GM23248 (cell line): ENCODE measurements at places on chromosomes 16 and 17. TPM values are rescaled to one million over a fixed set of nuclear protein-coding genes. Genes with fewer than 3 reads are reported as not detected.

GRCh38 chr16:48499923-48500381 lies 110.0 kb downstream of the N4BP1 start:
- H3K36me3 ChIP-seq = no peaks in the 10 kb centered on the region
- peaks cover 26% of the 10 kb centered on the region for H3K4me1 ChIP-seq
- peak; percentile 86 for DNase-seq
- H3K27ac ChIP-seq = peak overlapping the region; percentile 51
- no peaks in the 10 kb centered on the region for H3K27me3 ChIP-seq

- no peaks in the 10 kb centered on the region for H3K36me3 ChIP-seq
- H3K27ac ChIP-seq = no peak overlapping the region
- no peaks in the 10 kb centered on the region for H3K4me1 ChIP-seq
- DNase-seq = no peak
These were observed 450.4 kb downstream of the MAF start for GRCh38 chr16:79150151-79150550.

DNA sequence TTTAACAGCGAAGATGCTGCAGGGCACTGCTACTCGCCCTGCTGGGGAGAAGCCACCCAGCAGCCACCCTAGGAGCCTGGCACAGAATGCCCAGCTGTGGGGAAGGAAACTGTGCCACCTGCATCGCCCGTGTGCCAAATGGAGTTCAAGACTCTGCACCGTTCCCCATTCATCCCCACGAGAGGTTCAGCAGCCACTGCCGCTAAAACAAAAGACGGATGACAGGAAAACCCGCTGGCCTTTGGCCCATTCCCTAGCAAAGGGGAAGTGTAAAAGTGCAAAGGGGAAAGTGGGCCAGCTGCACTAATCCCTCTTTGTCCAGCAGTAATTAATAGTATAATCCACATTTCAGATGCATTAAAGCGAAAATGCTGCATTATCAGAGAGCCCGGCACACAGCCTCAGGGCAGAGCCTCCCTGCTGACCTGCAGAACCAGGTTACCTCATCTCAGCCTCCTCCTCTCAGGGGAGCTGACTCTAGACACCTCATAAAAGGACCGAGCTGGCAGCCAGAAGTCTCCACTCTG lies 37.7 kb downstream of the ZFHX3 start:
- H3K4me3 ChIP-seq = no peak overlapping the region
- no peak overlapping the region for H3K27ac ChIP-seq
- no peak for DNase-seq
- H3K27me3 ChIP-seq = no peaks in the 10 kb centered on the region
- no peaks in the 10 kb centered on the region for H3K36me3 ChIP-seq

DNA sequence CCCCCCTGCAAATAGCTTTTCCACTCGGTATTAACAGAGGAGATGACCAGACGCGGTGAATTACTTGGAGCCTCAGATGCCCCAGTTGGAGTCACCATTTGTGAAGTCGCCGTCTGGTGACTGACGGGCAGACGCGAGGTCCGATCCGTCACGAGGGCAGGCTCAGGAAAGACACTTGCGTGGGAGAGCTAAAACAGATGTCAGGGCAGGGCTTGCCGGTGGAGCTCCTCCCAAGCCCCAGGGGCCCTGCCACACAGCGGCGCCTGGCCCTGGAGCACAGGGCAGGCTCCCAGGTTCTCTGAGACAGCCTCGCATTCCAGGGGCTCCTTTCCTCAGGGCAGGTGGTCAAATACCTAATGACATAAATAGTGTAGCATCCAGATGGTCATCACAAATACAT lies 348.3 kb downstream of the C16orf95 start:
- no peaks in the 10 kb centered on the region for H3K36me3 ChIP-seq
- H3K27me3 ChIP-seq = peaks cover 31% of the 10 kb centered on the region
- no peak overlapping the region for H3K27ac ChIP-seq
- H3K4me1 ChIP-seq = no peaks in the 10 kb centered on the region

GRCh38 chr17:29107933-29108822 lies 65.2 kb downstream of the PIPOX start:
- peaks cover 3% of the 10 kb centered on the region; the same call in 1 of the 2 replicates for H3K36me3 ChIP-seq
- DNase-seq = no peak
- H3K27ac ChIP-seq = no peak overlapping the region
- H3K4me3 ChIP-seq = no peak overlapping the region
- H3K4me1 ChIP-seq = no peaks in the 10 kb centered on the region

DNA sequence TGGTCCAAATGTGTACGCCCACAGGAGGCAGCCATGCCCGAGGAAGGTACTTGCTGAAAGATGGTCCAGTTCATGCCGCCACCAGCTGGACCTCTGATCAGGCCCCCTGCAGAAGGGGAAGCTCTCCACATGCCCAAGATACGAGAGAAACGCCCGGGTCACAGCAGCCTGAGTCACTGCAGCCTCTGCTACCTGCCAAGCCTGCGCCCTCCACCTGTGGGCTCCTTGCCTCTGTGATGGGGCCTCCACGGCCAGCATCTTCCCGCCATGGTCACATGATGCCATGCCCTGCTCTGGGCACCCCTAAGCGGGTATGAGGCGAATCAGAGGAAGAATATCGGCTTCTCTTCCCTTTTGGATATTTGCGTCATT lies 13.7 kb upstream of the KREMEN2 start:
- no peak overlapping the region for H3K4me3 ChIP-seq
- 0 out of 2 replicates have a peak, but pooled peaks cover 7% of the 10 kb centered on the region for H3K36me3 ChIP-seq
- H3K27me3 ChIP-seq = peaks cover 14% of the 10 kb centered on the region
- no peaks in the 10 kb centered on the region for H3K4me1 ChIP-seq
- H3K27ac ChIP-seq = no peak overlapping the region
- no peak for DNase-seq

DNA sequence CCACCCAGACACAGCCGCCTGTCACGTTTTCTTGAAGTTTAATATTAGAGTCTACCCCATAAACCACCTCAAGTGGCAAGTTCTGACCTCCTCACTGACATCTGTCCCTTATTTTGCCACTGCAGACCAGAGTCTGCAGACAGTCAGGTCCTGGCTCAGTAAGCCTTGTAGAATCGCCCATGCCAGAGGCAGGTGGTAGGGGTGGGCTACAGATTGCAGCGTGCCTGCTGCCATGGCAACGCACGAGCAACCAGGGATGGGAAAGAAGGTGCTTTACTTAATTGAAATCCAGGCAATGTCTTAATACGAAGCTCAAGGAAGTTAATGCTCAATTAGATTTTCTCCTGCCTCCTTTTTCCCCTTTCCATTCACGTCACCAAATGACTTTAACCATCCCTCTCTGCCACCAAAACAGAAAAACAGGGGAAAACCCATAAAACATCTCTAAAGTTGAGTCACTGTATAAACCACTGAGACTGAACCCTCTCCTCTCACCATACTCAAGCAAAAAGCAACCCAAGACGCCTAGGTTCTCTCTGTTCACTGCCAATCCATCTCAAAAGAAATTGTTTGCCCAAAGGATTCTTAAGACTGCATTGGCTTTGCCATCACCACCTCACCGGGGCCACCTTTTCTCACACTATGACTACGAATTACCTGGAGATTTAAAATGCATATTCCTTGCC lies 228.8 kb downstream of the SLC39A11 start:
- H3K36me3 ChIP-seq = no peaks in the 10 kb centered on the region
- no peaks in the 10 kb centered on the region for H3K4me1 ChIP-seq
- H3K4me3 ChIP-seq = no peak overlapping the region
- DNase-seq = no peak

- no peaks in the 10 kb centered on the region for H3K36me3 ChIP-seq
- H3K27ac ChIP-seq = peak overlapping the region; percentile 78
- peak; percentile 82 for DNase-seq
These were observed 6.1 kb downstream of the IL21R start for GRCh38 chr16:27408012-27408601.

DNA sequence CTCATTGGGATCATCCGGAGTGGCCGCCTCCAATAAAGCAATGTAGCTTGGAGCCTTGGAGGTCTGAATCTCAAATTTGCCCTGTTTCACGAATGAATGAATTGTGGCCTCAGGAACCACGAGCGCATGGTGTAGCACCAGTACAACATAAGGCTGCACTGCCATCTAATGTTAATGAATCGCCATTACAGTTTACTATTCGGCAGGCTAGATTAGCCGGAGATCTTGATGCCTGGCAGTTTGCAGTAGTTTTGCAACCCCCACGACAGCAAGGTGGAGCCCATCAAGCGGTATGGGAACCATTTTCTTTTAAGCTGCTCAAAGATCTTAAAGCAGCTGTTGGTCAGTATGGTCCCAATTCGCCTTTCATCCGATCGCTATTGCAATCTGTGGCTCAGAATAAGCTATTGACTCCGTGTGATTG lies 18.8 kb downstream of the ALOX15B start:
- 0 out of 2 replicates have a peak, but pooled peaks cover 4% of the 10 kb centered on the region for H3K4me1 ChIP-seq
- no peaks in the 10 kb centered on the region for H3K36me3 ChIP-seq
- H3K27ac ChIP-seq = no peak overlapping the region
- H3K27me3 ChIP-seq = peaks cover 43% of the 10 kb centered on the region

GRCh38 chr17:81843713-81844326 lies 9.0 kb upstream of the PPP1R27 start:
- H3K4me1 ChIP-seq = no peaks in the 10 kb centered on the region
- H3K36me3 ChIP-seq = peaks cover 26% of the 10 kb centered on the region; the same call in 1 of the 2 replicates
- no peak overlapping the region; the same call in 1 of the 2 replicates for H3K27ac ChIP-seq
- DNase-seq = no peak
- no peaks in the 10 kb centered on the region for H3K27me3 ChIP-seq

DNA sequence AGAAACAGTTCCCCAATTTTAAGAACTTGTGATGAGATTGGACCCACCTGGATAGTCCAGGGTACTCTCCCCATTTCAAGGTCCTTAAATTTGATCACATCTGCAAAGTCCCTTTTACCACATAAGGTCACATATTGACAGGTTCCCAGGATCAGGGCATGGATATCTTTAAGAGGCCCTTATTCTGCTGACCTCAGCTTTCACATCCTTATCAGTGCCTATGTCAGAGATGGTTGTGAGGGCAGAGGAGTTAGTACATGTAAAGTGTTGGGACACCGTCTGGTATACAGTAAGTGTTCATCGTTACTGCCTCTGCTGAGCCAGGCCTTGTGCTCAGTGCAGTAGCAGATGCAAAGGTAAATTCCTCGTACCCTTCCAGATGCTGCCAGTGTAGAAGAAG lies 375.4 kb upstream of the ASIC2 start:
- no peak for DNase-seq
- no peak overlapping the region for H3K4me3 ChIP-seq
- H3K36me3 ChIP-seq = no peaks in the 10 kb centered on the region
- no peaks in the 10 kb centered on the region for H3K27me3 ChIP-seq
- H3K4me1 ChIP-seq = no peaks in the 10 kb centered on the region
- no peak overlapping the region for H3K27ac ChIP-seq

DNA sequence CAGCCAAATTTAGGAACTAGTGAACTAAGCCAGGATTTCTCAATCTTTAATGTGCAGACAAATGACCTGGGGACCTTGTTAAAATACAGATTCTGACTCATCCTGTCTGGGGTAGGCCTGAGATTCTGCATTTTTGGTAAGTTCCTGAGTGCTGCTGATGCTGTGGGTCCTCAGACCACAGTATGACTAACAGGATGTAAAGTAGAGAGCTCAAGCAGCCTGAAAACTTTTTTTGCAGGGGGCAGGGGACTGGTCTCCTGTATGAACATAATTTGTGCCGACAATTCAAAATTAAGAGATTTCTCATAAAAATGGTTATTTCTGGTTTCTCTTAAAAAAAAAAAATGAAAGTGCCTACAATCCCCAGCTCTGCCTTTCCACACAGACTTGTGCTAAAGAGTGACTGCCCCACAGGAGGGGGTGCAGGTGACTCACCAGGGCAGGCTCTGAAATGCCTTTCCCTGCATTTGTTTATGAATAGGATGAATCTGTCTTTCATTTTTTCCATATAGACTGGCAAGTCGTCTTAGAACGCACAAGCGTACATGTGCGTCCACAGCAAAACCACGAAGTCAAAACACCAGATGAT lies 271.5 kb downstream of the PHKB start:
- peak overlapping the region; percentile 43 for H3K4me3 ChIP-seq
- H3K4me1 ChIP-seq = peaks cover 24% of the 10 kb centered on the region
- H3K27me3 ChIP-seq = no peaks in the 10 kb centered on the region
- no peaks in the 10 kb centered on the region for H3K36me3 ChIP-seq

DNA sequence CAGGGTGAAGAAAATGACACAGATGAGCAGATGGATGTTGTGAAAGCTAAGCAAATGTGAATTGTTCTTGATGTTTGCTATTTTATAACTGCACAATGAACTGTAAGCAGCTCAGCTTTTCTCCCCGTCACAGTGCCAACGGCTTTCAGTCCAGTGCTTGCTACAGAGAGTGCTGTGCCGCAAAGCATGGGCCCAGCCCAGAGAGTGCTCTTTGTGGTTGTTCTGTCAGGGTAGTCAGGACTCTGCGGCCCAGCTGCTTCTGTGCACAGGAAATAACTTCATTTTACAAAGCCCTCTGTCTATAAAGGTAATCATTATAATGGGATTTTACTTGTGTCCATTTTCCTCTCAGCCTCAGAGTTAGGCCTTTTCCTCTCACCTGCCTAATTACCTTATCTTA lies 39.1 kb downstream of the CDRT15 start:
- DNase-seq = no peak
- no peak overlapping the region for H3K27ac ChIP-seq
- H3K36me3 ChIP-seq = no peaks in the 10 kb centered on the region
- H3K4me3 ChIP-seq = no peak overlapping the region
- H3K27me3 ChIP-seq = no peaks in the 10 kb centered on the region

DNA sequence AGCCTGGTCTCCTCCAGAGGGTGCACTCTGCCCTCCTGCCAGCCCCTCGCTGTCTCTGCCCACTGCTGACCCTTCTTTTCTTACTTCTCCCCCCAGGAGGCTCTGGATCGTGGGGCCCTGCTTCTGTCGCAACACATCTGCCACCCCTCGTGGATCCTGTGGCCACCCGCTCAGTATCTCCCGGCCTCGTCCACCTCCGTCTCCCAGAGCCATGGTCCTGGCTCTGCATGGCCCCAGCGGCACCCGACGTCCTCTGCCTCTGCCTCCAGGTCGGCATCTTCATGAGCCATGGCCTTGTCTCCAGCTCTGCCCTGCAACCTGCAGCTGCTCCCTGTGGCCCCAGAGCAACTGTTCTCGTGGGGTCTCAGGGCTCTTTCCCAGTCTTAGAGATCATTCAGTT lies 12.1 kb upstream of the ACSF3 start:
- no peak overlapping the region for H3K4me3 ChIP-seq
- H3K27ac ChIP-seq = no peak overlapping the region
- no peaks in the 10 kb centered on the region for H3K4me1 ChIP-seq
- H3K36me3 ChIP-seq = no peaks in the 10 kb centered on the region
- no peak for DNase-seq
- no peaks in the 10 kb centered on the region for H3K27me3 ChIP-seq

KRTAP3-2 gene
- total RNA-seq = not detected in 2 replicates

GGT6 gene
- not detected in 2 replicates for total RNA-seq

MYADML2 gene
- total RNA-seq = not detected in 2 replicates

SYCE1L gene
- total RNA-seq = not detected in 2 replicates

CTRB1 gene
- total RNA-seq = not detected in 2 replicates
